ENCODE measurements at places on chromosomes 4 and X.

- no peak for DNase-seq
Observed at GRCh38 chrX:13750204-13750603, 15.7 kb downstream of the OFD1 start.

DNA sequence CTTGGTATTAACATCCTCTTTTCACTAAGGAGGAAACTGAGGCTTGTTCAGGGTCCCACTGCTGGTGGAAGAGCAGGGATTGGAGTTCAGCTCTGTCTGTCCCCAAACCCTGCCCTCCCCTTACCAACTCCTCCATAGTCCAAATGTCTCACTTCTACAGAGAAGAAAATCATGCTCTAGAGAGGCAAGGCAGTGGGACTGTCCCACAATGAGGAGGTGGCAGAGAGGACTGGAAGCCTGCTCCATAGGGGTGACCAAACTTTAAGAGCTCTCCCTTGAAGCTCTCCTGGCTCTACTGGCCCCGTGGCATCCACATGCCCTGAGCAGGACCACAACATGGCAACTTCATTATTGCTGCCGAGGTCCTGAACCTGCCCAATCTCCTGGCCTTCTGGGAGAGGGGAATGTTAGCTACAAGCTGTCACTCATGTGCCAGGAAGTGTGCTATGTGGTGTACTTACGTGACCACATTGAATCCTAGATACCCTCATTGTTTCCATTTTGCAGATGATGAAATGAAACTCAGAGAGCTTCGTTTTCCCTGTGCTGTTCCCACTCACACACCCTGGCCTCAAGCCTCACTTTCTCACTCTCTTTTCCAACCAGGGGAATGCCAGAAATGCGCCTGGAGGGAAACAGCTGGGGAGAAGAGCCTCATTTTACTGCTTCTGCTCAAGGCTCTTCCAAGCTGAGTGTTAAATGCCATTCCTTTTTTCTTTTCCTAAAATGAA lies 71.5 kb downstream of the ANAPC4 start:
- no peak for DNase-seq

GRCh38 chr4:168541266-168541953 lies 44.6 kb downstream of the PALLD start:
- DNase-seq, result no peak

DNA sequence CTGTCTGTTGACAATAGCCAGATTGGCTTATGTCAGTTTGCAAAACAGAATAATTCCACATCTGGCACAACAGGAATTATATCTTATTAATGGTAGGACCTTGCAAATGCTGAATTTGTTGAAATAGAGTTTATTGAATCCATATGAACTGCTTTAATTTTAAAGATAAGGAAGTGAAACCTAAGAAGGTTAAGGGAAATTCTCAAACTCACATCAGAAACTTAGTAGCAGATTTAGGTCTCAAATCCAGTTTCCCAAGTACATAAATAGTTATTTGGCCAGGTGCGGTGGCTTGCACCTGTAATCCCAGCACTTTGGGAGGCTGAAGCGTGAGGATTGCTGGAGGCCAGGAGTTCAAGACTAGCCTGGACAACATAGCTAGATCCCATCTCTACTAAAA lies 117.1 kb downstream of the HNRNPD start:
- DNase-seq, result no peak

GRCh38 chr4:169024762-169025161 lies 14.7 kb upstream of the CBR4 start:
- no peak for DNase-seq

DNA sequence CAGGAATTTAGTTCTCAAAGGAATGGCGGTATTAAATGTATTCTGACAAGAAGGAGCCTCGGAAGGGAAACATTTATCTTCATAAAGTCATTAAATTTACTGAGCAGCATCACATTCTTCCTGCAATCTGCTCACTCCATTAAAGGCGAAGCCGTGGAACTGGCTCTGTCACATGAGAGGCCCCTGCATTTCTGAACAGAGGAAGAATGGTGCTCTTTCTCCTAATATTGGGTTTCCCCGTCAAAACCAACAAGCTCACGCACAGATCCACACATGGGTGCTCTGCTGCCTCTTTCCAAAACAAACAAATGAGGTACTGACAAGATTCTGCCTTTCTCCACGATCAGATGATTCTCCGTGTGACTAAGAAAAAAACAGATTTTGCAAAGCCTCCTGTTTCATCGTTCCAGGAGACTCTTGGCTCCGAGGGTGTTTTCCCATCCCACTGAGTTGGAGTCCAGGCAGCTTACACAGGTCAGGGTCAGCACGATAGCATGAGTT lies 191.2 kb downstream of the IDS start:
- DNase-seq, result no peak

DNA sequence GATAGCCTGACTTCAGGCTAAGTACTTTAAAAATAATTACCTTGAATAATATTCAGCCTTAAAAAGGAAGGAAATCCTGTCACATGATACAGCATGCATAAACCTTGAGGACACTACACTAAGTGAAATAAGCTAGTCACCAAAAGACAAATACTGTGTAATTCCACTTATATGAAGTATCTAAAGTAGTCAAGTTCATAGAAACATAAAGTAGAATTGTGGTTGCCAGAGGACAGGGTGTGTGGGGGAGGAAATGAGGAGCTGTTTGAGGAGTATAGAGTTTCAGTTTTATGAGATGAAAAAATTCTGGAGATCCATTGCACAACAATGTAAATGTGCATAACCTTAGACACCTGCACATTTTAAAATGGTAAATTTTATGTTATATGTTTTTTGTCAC lies 5.6 kb upstream of the STPG2 start:
- no peak for DNase-seq

- DNase-seq, result no peak
Observed at GRCh38 chr4:106803083-106803482, 233.0 kb downstream of the DKK2 start.

GRCh38 chrX:63993936-63994335 lies 208.9 kb upstream of the ARHGEF9 start:
- no peak for DNase-seq

GRCh38 chrX:42269186-42269585 lies 345.8 kb upstream of the CASK start:
- DNase-seq, result no peak

DNA sequence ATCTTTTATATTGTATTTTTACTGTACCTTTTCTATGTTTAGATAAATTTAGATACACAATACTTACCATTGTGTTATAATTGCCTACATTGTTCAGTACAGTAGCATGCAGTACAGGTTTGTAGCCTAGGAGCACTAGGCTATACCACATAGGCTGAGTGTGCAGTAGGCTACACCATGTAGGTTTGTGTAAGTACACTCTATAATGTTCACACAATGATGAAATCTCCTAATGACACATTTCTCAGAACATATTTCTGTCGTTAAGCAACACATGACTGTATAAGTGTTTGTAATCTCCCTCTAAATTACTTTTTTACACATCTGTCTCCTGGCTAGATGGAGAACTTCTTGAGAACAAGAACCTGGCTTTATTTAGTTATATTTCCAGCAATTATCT lies 40.3 kb downstream of the UCHL1 start:
- DNase-seq, result no peak

- DNase-seq, result no peak
Observed at GRCh38 chr4:25884031-25884782, 21.4 kb upstream of the SEL1L3 start.

DNA sequence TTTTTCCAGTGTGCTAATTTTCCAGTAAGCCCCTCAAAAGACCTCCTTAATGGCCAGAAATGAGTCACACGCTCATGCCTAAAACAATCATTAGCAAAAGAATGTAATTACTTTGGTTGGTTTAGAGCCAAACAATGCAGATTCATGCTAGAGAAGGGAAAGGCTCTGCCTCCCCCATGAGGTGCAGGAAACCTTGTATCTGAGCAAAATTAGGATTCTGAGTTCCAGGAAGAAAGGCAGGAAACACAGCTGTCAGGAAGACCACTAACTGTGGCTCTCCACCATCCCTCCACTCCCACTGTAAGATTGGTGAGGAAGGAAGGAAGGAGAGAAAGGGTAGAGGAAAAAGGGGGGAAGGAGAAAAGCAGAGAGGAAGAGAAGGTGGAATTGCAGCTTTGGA lies 104.9 kb upstream of the DHX15 start:
- no peak for DNase-seq
